Muscle of leg (tissue), 16 donors: ENCODE measurements at places on chromosomes 3 and 15. TPM values are rescaled to one million over a fixed set of nuclear protein-coding genes. Genes with fewer than 3 reads are reported as not detected.

GRCh38 chr15:55879181-55879580 is 114.2 kb downstream of the NEDD4 start:
- no peak for DNase-seq

CYP1A2 gene
- polyA plus RNA-seq: 0.19 TPM

GRCh38 chr3:174822320-174822719 is 36.8 kb upstream of the NAALADL2 start:
- DNase-seq: no peak

GRCh38 chr3:48466386-48467109 is 20.0 kb downstream of the ATRIP start:
- peak; percentile 41 for DNase-seq

C3orf49 gene
- 0.71 TPM for polyA plus RNA-seq

GRCh38 chr3:99108508-99108907 is 207.0 kb upstream of the DCBLD2 start:
- DNase-seq: peak; percentile 80

CXCR6 gene
- polyA plus RNA-seq: 0.18 TPM

CCR8 gene
- not detected for polyA plus RNA-seq

DNA sequence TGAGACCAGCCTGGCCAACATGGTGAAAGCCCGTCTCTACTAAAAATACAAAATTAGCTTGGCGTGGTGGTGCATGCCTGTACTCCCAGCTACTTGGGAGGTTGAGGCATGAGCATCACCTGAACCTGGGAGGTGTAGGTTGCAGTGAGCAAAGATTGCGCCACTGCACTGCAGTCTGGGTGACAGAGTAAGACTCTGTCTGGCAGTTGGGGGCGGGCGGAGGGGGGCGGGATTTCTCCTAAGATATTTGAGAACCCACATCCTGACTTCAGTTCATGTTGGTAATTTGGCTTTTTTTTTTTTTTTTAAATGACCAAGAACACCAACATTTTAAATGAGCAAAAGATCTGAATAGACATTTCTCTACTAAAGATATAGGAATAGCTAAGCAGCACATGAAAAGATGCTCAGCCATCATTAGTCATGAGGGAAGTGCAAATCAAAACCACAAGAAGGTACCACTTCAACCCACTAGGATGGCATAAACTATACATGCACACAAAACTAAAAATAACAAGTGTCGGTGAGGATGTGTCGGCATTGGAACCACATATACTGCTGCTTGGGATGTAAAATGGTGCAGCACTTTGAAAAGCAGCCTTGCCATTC is 75.6 kb upstream of the LMOD3 start:
- DNase-seq: no peak

DNA sequence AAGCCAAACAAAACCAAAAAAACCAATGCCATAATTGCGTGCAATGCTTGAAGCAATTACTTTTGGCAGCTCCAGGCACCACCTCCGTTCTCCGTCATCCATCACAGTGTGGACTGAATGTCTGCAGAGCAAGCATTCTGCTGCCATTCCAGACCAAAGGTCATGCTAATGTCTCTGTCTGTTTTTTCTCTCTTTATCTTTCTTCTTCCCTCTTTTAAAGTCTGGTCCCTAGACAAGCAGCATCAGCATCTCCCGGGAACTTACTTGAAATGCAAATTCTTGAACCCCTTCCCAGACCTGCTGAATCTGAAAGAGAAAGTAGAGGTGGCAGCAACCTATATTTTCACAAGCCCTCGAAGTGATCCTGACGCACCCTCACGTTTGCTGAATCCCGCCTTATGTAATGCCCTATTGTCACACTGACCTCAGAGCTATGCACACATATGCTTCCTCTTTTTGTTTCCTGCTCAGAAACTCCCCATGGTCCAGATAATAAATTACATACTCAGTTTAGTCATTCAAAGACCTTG is 297.3 kb upstream of the PROK2 start:
- peak; percentile 67 for DNase-seq

- no peak for DNase-seq
Observed at GRCh38 chr3:29239376-29239775, 41.5 kb upstream of the RBMS3 start.

CCDC54 gene
- polyA plus RNA-seq: 3.6 TPM

DNA sequence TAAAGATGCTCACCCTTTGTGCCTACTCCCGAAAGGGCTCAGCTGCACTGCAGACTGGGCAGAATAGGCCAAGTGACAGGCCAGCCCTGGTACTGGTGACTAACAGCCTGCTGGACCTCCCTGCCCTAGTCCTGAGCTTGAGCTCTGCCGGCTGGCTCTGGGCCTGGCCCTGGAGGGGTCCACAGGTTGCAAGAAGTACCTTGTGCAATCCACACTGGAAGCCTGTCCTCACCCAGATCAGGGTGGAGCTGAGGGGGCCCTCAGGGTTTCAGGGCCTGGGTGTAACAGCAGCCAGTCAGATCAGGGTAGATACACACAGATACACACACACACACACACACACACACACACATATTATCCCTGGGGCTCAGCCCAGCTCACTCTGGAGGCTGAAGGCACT is 27.3 kb upstream of the PLA2G4D start:
- no peak for DNase-seq

DNA sequence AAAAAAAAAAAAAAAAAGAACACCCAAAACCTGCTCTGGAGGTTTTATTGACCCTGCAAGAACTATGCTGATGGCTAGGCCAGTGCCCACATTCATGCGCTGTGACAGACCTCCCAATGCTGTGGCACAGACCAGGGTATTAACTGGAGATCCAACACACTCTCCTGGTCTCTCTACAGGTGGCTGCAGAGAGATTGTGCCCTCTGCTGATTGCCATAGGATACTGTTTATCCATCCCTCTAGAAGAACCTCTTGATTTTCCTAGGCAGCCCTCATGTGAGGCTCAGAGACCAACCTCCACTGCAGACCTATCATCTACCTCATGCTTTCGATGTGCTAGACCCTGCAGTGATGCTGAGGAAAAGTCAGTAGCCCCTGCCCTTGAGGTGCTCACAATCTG is 125.5 kb upstream of the TRIM42 start:
- DNase-seq: no peak

TXNRD3 gene
- polyA plus RNA-seq: 9.6 TPM

DNA sequence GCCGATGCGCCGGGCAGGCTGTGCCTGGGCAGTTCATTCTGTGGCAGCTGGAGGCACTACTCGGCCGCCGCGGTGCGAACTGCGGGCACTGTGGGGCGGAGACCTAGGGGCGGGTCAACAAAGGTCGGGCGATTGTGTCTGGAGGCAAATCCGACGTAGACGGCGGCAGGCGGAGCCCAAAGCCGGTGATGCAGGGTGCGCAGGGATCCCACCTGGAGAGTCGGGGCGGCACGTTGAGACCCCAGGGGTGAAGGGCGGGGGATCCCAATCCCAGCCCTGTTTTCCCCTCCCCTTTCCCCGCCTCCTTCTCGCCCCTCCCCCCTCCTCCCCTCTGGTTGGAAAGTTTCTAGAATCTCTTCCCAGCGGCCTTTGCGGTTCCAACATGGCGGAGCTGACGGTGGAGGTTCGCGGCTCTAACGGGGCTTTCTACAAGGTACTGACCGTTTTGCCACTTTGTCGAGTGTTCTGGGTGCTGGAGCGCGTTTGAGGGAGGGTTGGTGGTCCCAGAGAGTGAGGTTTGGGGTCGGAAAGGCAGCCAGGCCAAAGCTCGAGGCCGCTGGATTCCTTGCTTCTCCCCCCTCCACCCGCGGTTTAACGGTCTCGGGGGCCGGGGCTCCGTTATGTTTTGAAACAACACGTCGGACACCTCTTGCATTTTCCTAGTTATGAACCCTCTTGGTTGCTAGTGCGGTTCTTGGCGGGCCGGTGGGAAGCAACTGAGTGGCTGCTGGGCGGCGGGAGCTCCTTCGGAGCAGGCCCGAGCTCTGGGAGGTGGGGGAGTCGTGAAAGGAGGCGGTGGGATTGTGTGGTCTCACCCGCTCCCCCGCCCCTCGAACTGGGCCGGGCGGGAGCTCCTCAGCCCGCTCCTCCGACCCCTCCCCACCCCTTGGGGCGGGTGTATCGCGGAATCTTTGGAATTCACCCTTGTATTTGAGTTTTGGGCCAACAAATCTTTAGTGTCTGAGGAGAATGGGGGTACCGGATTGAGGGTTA is at the start of gene FXR1:
FXR1 (plus strand) TSS at position 367 of the 993 bp plus-strand sequence; CDS start at position 383, 16 bp downstream.
- DNase-seq: peak; percentile 92

CD200R1 gene
- 1.8 TPM for polyA plus RNA-seq

DNA sequence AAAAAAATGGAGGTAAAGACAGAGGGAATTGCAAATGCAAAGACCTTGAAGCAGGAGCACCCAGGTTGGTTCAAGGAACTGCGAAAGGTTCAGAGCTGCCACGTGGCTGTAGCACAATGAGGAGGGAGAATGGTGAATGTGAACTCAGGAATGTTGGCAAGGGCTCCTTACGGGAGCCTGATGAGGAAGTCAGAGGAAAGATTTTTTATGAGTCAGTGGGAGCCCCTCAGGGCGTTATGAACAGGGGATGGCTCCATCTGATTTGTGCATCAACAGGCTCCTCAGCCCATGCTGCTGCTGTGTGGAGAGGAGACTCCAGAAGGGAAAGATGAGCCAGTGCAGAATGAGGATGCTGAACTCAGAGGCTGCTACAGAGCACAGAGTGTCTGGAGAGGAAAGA is 194.4 kb downstream of the ARRDC4 start:
- DNase-seq: peak; percentile 8

RASL12 gene
- polyA plus RNA-seq: 11.9 TPM

SPINK8 gene
- not detected for polyA plus RNA-seq

SYNPR gene
- not detected for polyA plus RNA-seq

GRCh38 chr3:154294016-154294415 is 30.3 kb downstream of the DHX36 start:
- DNase-seq: no peak

SLC28A2 gene
- polyA plus RNA-seq: 0.22 TPM

- DNase-seq: no peak
Observed at GRCh38 chr15:66785637-66786036, 83.6 kb downstream of the SMAD6 start.

GRCh38 chr15:27238209-27238608 is 267.2 kb downstream of the GABRG3 start:
- no peak for DNase-seq

- DNase-seq: peak; percentile 64
Observed at GRCh38 chr3:58573640-58574039, 3.6 kb downstream of the FAM107A start.

DNA sequence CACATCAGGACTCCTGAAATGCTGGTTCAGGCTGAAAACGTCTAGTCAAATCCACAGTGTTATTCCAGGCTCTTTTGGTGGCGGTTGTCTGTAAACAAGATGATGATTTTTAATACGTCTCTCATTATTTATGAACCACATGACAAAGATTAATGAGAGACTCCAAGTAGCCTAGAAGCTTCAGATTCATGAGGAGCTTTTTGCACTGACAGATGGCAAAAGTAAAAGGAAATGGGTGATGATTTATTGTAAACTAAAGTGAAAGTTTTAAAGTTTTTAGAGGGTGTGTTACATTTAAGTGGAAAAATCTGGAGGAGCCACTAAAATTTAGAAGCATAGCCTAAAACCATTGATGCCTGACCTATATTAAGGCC is 77.0 kb downstream of the BBX start:
- no peak for DNase-seq

- peak; percentile 76 for DNase-seq
Observed at GRCh38 chr15:81106560-81106959, 27.5 kb upstream of the CFAP161 start.
